Pancreas (tissue), 10 donors: ENCODE measurements at places on chromosomes 7 and 10.

- H3K27me3 ChIP-seq = no peaks in the 10 kb centered on the region
- H3K4me1 ChIP-seq = peaks cover 5% of the 10 kb centered on the region
- H3K36me3 ChIP-seq = no peaks in the 10 kb centered on the region
Measured at GRCh38 chr10:19816411-19817230, at the start of gene PLXDC2. Gene PLXDC2 (plus strand): TSS chr10:19816432.

- no peak for DNase-seq
- no peaks in the 10 kb centered on the region for H3K4me1 ChIP-seq
- no peak overlapping the region for H3K27ac ChIP-seq
- no peaks in the 10 kb centered on the region for H3K36me3 ChIP-seq
- H3K4me3 ChIP-seq = no peak overlapping the region
Measured at GRCh38 chr10:14784459-14785055, 9.9 kb upstream of the FAM107B start.

DNA sequence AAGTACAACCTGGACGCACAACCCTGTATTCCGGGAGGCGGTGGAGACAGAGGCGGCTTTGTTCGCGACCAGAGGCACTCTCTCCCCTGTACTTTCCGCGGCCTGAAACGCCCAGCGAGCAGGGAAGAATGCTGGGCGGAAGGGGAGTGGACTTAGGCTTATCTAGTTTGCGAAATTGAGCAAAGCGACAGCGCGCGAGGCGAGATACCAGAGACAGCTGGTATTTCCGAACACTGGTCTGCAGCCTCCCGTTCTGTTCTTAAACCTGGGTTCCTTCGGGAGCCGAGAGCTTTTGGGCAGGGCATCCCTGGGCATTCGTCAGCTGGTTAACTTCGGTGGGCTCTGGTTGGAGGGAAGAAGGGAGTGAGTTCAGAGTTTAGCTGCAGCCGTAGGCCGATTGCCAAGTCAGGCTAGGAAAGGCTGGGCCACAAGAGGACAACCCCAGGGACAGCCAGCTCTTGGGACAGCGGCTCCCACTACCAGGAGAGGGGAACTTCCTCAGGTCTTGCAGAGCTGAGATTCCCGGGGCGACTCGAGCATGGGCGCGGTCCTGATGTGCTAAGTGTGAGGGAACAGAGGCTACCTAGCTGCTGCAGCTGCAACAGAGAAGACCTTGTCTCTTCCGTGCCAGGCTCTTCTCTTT, 3.9 kb downstream of the HMX3 start:
- no peak overlapping the region for H3K27ac ChIP-seq
- no peaks in the 10 kb centered on the region for H3K4me1 ChIP-seq

DNA sequence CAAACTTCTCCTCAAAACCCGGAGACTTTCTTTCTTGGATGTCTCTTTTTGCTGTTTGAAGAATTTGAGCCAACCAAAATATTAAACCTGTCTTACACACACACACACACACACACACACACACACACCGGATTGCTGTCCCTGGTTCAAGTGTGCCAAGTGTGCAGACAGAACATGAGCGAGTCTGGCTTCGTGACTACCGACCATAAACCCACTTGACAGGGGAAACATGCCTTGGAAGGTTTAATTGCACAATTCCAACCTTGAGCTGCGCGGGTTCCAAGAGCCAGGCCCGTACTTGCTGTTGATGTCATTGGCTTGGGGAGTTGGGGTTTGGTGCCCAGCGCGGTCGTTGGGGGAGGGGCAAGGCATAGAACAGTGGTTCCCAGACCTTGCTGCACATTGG, 1.7 kb downstream of the EGFR start:
- H3K36me3 ChIP-seq = no peaks in the 10 kb centered on the region
- peak; percentile 82 for DNase-seq
- no peaks in the 10 kb centered on the region for H3K27me3 ChIP-seq
- peak overlapping the region; percentile 91 for H3K27ac ChIP-seq

DNA sequence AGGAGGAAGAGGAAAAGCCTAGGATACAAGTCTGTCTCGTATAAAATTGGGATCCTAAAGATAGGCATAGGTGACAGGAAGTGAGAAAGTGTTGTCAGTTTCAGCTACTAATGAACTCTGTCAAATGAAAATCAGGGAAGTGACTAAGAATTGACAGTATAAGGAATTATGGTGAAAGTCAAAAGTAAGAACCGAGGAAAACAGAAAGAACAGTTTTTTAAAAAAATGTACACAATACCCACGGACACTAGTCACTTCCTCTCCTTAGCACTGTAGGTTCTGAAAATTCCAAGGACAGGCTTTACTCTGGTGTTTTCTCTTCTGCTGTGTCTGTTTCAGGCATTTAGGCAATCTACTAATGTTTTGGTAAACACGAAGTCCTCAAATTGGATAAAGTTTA, 42.3 kb downstream of the ATAD1 start:
- no peak overlapping the region for H3K27ac ChIP-seq
- no peaks in the 10 kb centered on the region for H3K27me3 ChIP-seq
- H3K36me3 ChIP-seq = no peaks in the 10 kb centered on the region
- no peak overlapping the region for H3K4me3 ChIP-seq
- no peak for DNase-seq

GRCh38 chr10:12322583-12323131, 26.7 kb upstream of the CAMK1D start:
- no peaks in the 10 kb centered on the region for H3K36me3 ChIP-seq
- H3K27ac ChIP-seq = no peak overlapping the region
- no peaks in the 10 kb centered on the region for H3K4me1 ChIP-seq
- H3K4me3 ChIP-seq = no peak overlapping the region
- no peak for DNase-seq

DNA sequence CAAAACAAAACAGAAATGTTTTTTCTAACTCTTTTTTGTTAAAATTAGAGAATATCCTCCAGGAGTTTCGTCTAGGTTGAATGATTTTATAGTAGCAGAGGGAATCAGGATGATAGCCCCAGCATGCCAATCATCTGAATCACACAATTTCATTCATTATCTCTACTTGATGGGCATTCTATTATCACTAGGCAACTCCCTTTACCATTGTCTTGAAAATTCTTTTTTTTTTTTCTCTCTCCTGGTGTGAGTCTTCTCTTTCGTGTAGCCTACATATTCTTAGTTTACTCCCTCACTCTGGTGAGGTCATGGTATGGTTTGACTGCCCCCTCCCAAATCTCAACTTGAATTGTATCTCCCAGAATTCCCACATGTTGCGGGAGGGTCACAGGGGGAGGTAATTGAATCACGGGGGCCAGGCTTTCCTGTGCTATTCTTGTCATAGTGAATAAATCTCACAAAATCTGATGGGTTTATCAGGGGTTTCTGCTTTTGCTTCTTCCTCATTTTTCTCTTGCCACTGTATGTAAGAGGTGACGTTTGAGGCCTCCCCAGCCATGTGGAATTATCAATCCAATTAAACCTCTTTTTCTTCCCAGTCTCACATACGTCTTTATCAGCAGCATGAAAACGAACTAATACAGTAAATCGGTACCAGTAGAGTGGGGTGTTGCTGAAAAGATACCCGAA, 105.0 kb downstream of the OTUD1 start:
- H3K27me3 ChIP-seq = no peaks in the 10 kb centered on the region
- no peak overlapping the region for H3K4me3 ChIP-seq
- no peak for DNase-seq
- no peaks in the 10 kb centered on the region for H3K4me1 ChIP-seq
- H3K27ac ChIP-seq = no peak overlapping the region

- H3K27ac ChIP-seq = no peak overlapping the region
- DNase-seq = no peak
- H3K27me3 ChIP-seq = no peaks in the 10 kb centered on the region
- no peak overlapping the region for H3K4me3 ChIP-seq
- no peaks in the 10 kb centered on the region for H3K36me3 ChIP-seq
Measured at GRCh38 chr10:51821045-51821444, 121.7 kb upstream of the CSTF2T start.

GRCh38 chr7:115417662-115418061, 495.8 kb downstream of the MDFIC start:
- DNase-seq = no peak
- no peak overlapping the region for H3K27ac ChIP-seq
- H3K4me3 ChIP-seq = no peak overlapping the region
- no peaks in the 10 kb centered on the region for H3K27me3 ChIP-seq

DNA sequence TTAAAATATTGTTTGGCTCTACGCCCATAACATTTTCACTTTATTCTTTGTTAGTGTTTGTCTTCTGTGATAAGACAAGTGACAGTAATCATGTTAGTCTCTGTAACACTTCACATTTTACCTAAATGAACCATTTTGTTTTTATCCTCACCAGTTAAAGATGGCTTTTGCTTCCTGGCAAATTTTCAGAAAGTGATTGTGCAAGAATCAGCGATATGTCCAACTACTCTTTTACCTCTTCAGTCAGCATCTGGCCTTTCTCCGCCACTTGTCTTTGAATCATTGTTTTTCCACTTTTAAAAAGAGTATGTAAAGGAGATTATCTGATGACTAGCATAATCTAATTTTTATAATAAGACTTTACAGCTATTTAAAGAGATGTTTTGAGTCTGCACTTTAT, 3.5 kb downstream of the DGKB start:
- no peak for DNase-seq
- no peaks in the 10 kb centered on the region for H3K4me1 ChIP-seq
- no peaks in the 10 kb centered on the region for H3K27me3 ChIP-seq
- H3K36me3 ChIP-seq = no peaks in the 10 kb centered on the region
- no peak overlapping the region for H3K27ac ChIP-seq
- H3K4me3 ChIP-seq = no peak overlapping the region

DNA sequence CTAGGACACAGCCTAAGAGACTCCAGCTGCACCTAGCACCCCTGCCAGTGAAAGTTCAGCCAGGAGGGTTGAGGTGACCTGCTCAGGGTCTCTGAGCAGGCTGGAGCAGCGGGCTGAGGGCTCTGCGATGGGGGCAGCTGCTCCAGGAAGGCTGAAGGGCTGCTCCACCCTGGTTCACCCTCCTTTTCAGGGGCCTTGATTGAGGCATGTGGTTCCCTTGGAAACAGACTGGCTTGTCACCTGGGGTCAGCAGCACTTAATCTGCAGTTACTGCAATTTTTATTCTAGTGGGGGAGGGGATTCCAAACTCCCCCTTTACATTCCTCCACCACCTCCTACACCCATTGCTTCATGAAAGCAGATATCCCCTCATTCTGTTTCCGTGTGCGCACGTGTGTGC, 85.3 kb upstream of the UNC5B start:
- DNase-seq = no peak
- H3K36me3 ChIP-seq = no peaks in the 10 kb centered on the region
- no peaks in the 10 kb centered on the region for H3K4me1 ChIP-seq
- H3K4me3 ChIP-seq = no peak overlapping the region
- H3K27ac ChIP-seq = no peak overlapping the region

DNA sequence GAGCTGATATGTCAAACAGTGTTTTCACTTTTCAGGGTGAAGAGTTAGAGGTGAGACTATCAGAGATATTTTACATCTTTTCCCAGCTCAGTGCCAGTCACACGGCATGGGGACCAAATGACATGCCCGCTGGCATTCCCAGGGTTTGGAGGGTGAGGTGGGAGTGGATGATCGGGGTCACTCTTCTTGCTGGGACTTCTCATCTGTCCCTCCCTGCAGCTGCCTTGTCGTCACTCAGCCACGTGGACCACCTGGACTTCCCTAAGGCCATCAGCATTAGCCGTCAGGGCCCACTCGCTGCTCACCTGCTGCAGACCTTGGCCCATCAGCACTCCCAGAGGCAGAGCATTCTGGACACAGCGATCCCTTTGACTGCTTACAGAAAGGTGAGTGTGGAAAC, 301.8 kb downstream of the DNAJB6 start:
- no peaks in the 10 kb centered on the region for H3K27me3 ChIP-seq
- no peak for DNase-seq
- H3K4me3 ChIP-seq = no peak overlapping the region
- no peaks in the 10 kb centered on the region for H3K36me3 ChIP-seq
- no peaks in the 10 kb centered on the region for H3K4me1 ChIP-seq

DNA sequence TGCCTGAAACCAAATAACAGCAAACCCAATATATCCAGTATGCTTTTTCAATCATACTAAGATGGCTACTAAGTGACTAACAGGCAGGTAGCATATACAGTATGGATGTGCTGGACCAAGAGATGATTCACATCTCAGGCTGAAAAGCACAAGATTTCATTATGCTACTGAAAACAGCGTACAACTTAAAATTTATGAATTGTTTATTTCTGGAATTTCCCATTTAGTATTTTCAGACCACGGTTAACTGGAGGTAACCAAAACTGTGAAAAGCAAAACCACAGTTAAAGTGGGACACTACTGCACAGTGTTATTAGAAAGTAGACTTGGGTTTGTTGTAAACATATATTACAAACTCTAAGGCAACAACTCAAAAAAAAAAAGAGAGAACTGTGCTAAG, 91.5 kb downstream of the KMT2C start:
- no peaks in the 10 kb centered on the region for H3K4me1 ChIP-seq
- peaks cover 4% of the 10 kb centered on the region for H3K36me3 ChIP-seq
- H3K27ac ChIP-seq = no peak overlapping the region
- no peak for DNase-seq
- no peaks in the 10 kb centered on the region for H3K27me3 ChIP-seq

DNA sequence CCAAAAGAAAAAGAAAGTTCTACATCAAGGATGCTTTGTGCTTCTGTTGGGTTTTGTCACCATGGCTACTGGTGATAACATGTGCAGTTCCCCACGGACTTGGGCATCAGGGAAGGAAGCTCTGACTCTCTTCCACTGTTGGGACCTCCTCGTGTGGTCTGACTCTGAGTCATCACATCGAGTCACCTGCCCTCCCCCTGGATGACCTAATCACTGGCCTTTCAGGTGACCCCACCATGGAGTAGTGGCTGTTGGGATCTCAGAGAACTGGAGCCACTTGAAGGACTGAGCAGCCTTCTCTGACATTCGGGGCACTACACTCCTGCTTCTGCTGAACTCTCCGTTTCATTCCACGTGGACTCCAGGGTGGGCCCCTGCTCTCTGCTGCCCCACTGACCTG, 60.8 kb upstream of the DOCK1 start:
- H3K4me3 ChIP-seq = no peak overlapping the region
- H3K27me3 ChIP-seq = no peaks in the 10 kb centered on the region
- peaks cover 4% of the 10 kb centered on the region for H3K4me1 ChIP-seq
- H3K27ac ChIP-seq = no peak overlapping the region

GRCh38 chr10:114212153-114212552, 26.9 kb upstream of the VWA2 start:
- no peaks in the 10 kb centered on the region for H3K36me3 ChIP-seq
- no peak overlapping the region for H3K27ac ChIP-seq
- no peaks in the 10 kb centered on the region for H3K4me1 ChIP-seq
- no peaks in the 10 kb centered on the region for H3K27me3 ChIP-seq
- H3K4me3 ChIP-seq = no peak overlapping the region

DNA sequence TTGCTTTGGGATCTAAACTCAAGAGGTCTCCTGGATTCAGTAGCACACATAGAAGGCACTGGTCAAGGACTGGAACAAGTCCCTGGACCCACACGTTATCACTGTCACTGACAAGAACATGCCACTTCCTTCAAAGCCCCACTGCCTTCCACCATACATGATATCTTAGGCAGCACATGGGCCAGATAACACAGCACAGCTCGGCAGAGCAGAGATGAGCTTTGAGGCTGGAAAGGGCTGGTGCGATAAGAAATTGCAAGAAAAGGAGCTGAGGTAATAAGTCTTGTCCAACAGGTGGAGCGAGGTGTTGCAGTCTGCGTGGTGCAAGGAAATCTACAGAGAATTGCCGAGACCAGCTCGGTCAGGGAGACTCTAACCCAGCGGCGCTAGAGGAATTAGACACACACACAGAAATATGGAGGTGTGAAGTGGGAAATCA, 139.8 kb upstream of the CDK13 start:
- H3K27me3 ChIP-seq = peaks cover 4% of the 10 kb centered on the region
- no peaks in the 10 kb centered on the region for H3K4me1 ChIP-seq
